ENCODE measurements at places on chromosomes 1 and 21. TPM values are rescaled to one million over a fixed set of nuclear protein-coding genes. Genes with fewer than 3 reads are reported as not detected.

GRCh38 chr1:201448990-201449389 lies 20.0 kb downstream of the PHLDA3 start:
- no peak for DNase-seq

Gene AADACL4
- total RNA-seq: not detected

DNA sequence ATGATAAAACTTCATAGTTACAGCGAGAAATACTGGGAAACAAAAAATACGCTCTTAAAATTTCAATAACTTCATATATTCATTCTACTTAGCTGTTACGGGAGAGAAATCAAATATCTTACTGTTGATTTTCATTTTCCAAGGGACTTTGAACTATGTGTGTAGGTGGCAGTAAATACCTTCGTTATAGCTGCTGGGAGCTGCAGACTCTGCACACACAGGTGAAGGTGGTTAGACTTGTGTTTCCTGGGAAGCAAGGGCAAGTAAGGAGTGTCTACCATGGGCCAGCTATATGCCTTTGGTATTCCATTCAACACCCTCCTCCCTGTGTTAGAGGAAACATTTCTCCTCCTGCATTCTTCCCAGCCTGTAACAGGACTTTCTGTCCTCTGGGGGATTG lies 51.4 kb upstream of the DIRAS3 start:
- DNase-seq: no peak

Gene KIF21B
- total RNA-seq: 129 TPM

- DNase-seq: no peak
Observed at GRCh38 chr1:208606959-208607358, 362.8 kb upstream of the PLXNA2 start.

Gene BTF3L4
- 25.2 TPM for total RNA-seq

GRCh38 chr21:34935452-34935851 lies 113.7 kb downstream of the RUNX1 start:
- DNase-seq: peak; percentile 46

DNA sequence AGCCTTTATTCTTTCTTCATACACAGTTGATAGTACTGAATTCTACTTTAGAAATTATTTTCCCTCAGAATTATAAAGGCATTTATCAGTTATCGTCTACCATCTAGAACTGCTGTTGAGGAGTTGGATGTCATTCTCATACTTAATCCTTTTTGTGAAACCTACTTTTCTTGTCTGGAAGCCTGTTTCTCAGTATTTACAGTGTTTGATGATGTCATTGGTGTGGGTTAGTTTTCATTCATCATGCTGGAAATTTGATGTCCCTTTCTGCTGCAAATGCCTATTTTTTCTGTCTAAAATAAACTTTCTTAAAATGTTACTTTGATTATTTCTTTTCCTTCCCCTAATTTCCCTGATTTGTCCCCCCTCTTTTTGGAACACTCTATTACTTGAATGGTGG lies 22.8 kb upstream of the ZNF281 start:
- DNase-seq: no peak

GRCh38 chr1:165793951-165794350 lies 25.3 kb upstream of the TMCO1 start:
- no peak for DNase-seq

GRCh38 chr1:182615468-182616129 lies 11.4 kb upstream of the RGS16 start:
- peak; percentile 75 for DNase-seq

DNA sequence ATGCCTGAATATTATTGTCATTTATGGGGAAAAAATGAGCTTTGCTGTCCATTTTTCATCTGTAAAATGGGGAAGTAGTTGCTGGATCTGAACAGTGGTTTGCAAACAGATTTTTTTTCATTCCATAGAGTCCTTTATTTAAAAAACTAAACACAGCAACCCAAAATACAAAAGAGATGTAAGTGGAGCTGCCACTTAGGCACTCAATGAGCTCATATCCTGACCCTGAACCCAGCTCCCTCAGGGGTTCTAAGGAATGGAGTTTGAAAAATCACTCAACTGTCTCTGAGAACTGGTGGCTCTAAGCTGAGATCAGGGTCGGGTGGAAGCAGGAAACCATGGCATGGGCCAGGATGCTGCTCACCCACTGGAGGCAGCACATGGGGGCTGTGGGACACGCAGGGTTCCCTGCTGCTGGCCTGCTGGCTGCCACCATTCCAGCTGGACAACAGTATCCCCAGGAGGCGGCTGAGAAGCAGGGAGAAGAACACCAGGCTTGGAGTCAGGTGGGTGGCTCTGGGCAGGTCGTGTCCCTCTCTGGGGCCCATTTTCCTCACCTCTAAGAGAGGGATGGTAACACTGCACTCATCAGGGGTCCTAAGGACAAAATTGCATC lies 9.6 kb upstream of the ECE1 start:
- no peak for DNase-seq

GRCh38 chr21:26956216-26956615 lies 10.7 kb downstream of the ADAMTS5 start:
- no peak for DNase-seq

Gene OR2T2
- total RNA-seq: not detected

- DNase-seq: no peak
Observed at GRCh38 chr1:14027099-14027498, 327.1 kb downstream of the PRDM2 start.

Gene ABCA4
- total RNA-seq: not detected

- DNase-seq: no peak
Observed at GRCh38 chr1:231879296-231879695, 252.7 kb downstream of the DISC1 start.

Gene IQGAP3
- 0.08 TPM for total RNA-seq

GRCh38 chr1:41274752-41275545 lies 32.8 kb upstream of the SCMH1 start:
- no peak for DNase-seq

Gene ANKRD65
- not detected for total RNA-seq

Gene FAM131C
- not detected for total RNA-seq

DNA sequence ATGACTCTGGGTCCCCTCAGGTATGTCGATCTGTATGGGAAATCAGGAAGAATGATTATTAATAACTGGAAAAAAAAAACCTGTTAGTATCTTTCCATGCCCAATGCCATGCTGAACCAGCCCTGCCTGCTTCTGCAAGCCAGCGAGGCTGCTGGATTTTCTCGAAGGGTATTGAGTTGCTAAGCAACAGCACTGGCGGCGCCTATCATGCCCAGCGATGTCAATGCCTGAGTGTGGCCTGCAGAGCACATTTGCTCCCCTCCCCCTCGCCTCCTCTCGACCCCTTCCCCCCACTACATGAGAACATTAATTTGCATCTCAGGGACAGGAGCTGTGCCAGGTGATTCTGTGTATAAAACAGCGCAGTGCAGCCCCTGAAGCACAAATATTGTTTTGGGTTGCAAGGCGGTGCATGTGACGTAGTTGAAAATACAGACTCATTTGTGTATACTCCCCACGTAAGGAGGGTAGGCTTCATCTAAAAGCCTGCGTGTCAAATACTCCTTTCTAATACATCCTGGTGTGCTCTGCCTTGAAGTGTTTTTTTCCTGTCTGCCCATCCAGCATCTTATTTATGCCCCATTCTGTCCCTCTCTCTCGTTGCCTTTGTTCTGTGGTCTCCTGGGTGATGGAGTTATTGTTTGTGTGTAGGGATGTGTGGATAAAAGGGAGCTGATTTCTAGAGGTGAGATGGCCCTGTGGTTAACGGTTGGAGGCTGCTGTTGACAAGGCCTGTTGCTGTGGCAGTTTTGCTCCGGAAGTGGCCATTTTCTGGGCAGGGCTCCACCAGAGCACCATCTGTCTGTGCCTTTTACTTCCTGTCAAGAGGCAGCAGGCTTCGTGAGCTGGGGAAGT lies 32.7 kb upstream of the ATP5PO start:
- peak; percentile 96 for DNase-seq

DNA sequence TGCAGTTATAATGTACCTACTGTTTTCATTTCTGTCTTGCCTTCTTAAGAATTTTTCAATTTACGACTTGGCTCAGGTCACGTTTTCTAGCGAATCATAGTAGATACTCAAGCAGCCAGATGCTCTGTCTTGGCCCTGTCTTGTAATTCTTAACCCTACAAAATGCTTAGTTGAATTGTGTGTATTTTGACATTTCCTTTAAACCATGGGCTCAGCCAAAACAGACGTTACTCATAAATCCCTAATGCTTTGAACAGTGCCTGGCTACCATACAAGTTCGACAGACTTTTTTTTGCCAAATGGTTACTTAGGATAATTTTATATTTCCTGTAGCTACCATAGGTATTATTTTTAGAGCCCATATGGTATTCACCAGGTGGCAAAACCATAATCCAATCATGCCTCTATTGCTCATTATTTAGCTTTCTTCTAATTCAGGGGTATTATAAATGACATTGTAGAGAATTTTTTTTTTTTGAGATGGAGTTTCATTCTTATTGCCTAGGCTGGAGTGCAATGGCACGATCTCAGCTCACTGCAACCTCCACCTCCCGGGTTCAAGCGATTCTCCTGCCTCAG lies 54.3 kb downstream of the KCNK1 start:
- no peak for DNase-seq

- DNase-seq: peak; percentile 46
Observed at GRCh38 chr21:33541105-33541711, 709 bp downstream of the GART start.

DNA sequence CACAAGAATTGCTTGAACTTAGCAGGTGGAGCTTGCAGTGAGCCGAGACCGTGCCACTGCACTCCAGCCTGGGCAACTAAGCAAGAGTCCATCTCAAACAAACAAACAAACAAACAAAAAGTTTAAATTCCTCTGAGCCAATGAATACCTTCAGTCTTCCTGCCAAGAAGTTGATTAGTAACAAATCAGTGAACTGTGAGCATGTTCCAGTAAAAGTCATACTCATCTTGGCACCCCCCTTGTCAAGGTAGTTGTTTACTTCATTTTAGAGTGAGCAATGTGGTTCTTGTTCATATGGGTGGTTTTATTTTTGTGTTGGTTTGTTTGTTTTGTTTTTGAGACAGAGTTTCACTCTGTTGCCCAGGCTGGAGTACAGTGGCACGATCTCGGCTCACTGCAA lies 18.0 kb upstream of the SLC2A7 start:
- no peak for DNase-seq
